ENCODE measurements at places on chromosomes 3 and 15.
A peak's percentile ranks its signal among the peaks of the same experiment; 100 is the strongest.

DNA sequence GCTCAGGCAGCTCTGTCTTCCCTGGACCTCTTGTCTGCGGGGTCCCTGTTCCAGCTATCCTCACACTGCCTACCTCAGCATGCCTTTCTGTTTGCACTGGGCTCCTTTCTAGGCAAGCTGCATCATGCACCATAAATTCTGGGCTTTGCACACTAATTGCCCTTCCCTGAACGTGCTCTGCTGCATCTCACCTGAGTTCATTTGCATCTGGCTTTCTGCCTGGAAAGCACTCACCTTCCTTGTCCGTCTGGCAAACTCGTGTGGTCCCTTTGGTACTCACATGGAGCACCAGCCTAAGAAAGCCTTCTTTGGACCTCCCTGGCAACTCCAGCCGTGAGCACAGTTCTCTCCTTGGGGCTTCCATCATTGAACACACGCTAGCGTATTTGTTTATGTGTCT is 365.6 kb downstream of the SV2B start:
- no peak for DNase-seq

GRCh38 chr3:128667641-128668040 is 17.0 kb upstream of the RPN1 start:
- DNase-seq = no peak

DNA sequence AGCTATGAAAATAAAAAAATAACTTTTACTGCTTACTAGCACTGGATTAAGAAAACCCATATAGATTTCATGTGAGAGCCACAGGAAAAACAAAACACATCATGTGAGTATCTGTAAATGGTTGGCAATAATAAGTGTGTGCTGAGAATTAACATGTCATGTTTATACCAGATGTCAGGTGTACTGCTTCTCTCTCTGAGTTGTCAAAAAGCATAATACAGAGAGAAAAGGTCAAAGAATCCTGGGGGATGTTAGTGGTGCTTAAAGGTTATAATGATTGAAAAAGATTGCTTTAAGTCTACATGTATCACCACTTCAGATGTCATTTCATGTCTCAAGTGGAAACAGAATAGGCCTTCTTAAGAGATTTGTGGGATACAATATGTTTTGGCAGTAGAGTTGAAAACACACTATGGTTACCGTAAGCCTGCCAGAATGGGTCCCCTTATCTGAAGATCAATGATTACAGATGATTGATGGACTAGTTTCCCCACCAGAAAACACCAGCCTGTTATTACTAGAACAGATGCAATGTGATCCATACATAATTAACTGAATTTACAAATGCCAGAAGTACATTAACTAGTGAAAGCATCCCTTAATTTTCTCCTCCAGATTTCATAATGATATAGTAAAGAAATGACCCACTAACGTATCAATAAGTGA is 204.1 kb downstream of the CNTN3 start:
- no peak for DNase-seq

DNA sequence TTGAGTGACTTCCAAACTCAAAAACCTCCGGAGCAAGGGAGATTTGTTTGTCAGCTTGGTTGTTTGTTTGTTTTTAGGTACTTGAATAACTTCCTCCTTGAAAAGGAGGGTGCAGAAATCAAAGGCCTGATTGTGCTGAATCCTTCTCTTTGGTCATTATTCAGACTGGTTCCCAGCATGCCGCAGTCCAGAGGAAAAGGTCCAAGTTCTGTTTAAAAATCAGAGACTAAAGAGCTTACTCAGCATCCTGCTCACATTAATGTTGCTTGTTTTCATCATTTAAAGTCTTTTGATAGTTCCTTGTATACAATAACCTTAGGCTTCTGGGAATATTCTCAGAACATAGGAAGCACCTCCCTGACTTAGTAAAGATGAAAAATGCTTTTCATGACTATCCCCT is 982 bp upstream of the SCG3 start:
- no peak for DNase-seq

DNA sequence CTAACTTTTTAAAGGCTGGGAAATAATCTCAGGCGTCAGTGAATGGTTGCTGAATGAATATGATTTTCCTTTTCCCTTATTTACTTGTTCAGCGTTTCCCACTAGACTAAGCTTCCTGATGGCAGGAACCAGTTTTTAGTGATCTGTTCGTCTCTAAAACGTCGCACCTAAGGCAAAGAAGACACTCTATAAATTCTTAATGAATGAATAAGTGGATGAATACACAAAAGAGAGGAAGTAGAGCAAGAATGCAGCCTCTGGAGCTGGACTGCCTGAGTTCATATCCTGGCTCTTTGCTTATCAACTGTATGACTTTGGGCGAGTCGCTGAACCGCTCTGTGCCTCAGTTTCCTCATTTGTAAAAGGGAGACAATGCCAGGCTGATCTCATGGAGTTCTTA is 38.7 kb downstream of the WNT7A start:
- DNase-seq = no peak

DNA sequence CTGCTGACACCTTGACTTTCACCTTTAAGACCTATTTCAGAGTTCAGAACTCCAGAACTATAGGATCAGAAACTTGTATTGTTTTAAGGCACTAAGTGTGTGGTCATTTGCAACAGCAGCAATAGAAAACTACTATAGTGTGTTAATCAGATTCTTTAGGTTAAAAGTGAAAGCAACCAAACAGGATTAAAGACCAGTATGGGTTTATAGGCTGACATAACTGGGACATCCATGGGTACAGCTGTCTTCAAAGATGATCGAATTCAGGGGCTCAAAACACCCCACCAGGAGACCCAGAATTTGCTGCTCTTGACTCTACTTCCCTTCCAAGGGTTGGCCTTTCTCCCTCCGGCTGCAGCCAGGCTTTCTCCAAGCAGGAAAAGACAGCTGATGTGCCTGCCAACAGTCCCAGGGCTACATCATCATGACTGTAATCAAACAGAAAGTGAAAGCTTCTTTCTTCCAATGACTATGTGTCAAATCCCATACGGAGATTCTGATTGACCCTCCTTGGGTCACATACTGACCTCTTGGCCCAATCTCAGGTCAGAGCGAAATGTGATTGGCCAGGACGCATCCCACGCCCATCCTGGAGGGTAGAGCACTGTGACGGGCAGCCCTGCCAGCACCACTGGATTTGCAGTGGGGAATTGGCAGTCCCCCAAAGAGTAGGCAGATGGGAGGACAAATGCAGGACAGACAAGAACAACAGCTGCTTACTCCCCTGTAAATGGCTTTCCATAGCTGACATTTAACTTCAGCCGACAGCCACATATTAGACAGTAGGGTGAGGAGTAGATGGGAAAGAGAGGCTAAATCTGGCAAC is 51.4 kb upstream of the RNF7 start:
- DNase-seq = no peak

- DNase-seq = no peak
Observed at GRCh38 chr15:74400915-74401757, 32.6 kb downstream of the SEMA7A start.

DNA sequence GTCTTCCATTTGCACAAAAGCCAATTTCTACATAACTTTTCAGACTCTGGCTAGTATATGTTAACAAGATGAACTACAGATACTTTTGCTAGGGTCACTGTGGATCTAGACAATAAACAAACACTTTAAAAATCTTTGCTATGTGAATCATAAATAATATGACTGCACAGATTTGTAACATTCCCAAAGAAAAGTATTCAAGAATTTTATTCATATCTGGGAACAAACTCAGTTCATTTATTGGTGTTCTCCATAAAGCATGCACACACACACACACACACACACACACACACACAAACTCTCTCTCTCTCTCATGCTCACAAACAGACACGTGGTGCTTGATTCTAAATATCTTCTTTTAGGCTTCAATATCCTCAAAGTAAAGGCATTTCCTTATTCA is 18.8 kb upstream of the THRB start:
- no peak for DNase-seq

- no peak for DNase-seq
Observed at GRCh38 chr15:58924327-58924726, 9.2 kb downstream of the SLTM start.

DNA sequence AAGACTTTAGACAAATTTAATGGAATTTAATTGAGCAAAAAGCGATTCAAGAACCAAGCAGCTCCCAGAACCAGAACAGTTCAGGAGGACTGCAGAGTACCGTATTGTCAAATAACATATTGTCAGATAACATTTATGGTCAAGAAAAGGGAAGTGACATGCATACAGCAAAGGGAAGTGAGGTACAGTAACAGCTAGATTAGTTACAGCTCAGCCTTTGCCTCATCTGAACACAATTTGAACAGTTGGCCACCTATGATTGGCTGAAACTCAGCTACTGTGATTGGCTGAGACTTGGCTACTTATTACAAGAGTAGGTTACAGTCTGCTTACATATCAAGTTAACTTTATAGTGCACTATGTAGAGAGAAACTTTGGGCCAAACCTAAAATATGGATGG is 21.9 kb downstream of the ZFAND6 start:
- no peak for DNase-seq

DNA sequence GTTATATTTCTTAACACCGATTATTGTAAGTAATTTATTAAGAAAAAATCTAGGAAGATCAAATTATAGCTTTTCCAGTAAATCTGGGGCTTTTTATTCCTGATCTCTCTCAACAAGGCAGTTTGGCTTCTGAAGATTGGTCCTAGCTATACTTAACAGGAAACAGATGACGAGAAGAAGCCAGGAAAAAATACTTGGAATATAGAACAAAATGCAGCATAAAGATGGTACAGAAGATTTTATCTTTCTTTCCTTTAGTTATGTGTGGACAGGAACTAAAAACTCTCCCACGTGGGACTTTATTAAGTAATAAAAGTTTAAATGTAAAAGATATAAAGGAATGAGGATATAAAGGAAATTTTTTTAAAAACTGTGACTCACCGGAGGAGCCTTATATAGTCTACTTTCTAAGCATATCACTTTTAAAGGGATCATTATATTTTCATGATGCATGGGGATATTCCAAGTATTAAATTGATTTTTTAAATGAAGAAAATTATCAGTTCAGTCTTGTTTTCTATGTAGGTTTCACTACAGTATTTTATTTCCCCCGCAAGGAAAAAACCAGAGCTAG is 8.2 kb downstream of the B3GNT5 start:
- no peak for DNase-seq

DNA sequence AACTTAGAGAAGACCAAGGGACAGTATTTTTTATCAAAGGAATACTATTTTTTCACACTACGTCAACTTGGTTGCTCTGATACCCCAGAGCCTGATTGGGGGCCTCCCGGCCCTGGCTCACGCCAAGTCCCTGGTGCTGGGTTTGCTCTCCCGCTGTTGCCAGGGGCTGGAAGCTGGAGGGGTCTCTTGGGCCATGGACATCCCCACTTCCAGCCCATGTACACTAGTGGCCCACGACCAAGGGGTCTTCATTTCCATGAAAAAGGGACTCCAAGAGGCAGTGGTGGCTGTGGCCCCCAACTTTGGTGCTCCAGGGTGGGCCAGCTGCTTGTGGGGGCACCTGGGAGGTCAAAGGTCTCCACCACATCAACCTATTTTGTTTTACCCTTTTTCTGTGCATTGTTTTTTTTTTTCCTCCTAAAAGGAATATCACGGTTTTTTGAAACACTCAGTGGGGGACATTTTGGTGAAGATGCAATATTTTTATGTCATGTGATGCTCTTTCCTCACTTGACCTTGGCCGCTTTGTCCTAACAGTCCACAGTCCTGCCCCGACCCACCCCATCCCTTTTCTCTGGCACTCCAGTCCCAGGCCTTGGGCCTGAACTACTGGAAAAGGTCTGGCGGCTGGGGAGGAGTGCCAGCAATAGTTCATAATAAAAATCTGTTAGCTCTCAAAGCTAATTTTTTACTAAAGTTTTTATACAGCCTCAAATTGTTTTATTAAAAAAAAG is 20.3 kb upstream of the BSN start:
- no peak for DNase-seq

- DNase-seq = no peak
Observed at GRCh38 chr15:30984542-30984941, 6.9 kb downstream of the MTMR10 start.

- no peak for DNase-seq
Observed at GRCh38 chr3:194900854-194901522, 215.3 kb downstream of the FAM43A start.

- DNase-seq = no peak
Observed at GRCh38 chr3:140276703-140277102, 341.7 kb downstream of the CLSTN2 start.

DNA sequence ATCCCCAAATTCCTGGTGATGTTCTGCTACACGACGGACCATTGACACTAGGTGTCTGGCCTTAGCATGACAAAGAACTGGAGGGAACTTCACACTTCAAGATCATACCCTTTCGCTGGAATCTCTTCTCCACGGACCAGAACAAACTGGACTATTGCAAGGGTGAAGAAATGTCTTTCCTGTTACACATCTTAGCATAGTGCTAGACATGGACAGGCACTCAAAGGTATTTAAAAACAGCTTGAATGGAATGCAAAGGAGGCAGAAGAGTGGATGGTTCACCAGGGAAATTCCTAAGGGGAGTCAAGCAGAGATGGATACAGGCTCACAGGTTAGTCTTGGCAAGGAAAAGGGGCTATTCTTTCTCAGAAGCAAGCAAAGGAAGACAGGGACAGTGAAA is 33.5 kb upstream of the PDZRN3 start:
- no peak for DNase-seq

- peak; percentile 39 for DNase-seq
Observed at GRCh38 chr15:88113613-88114308, 142.8 kb downstream of the NTRK3 start.

DNA sequence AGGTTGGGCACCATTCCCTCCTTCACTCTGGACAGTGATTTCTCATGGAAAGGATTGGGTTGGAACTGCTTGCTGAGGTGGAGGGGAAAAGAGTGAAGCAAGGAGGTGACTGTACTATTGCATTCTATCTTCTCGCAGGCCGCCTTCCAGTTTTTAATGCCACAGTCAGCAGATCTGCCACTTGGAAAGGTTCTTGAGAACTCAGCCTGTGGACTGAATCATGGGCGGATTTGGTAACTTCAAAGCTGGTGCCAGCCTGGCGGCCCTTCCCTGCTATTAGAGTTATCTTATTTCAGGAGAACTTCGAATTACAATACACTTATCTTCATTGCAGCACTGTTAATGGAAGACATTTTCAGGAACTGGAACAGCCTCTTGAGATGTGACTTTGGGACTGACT is 23.1 kb upstream of the SLC28A2 start:
- DNase-seq = no peak

DNA sequence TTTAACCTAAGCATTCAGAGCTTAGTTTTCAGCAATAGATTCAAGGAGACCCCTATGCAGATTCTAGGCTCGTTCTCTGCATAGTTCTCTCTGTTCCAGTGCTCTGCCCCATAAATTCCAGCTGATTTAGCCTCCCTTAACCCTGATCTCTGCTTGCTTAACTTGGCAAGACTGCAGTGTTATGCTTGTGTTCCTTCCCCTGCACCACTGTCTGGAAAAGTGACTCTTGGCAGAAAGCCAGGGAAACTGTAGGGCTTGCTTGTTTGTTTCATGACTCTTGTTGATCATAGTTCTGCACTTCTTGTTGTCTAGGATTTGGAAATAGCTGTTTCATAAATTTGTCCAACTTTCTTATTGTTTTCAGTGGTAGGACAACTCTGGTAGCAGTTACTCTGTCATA is 40.1 kb downstream of the ANAPC13 start:
- DNase-seq = no peak

Measured in urothelium cell line (cell line).